ENCODE measurements at places on chromosomes 11 and 22.

- no peak for DNase-seq
These were observed 21.8 kb upstream of the SLC25A18 start for GRCh38 chr22:17541476-17541875.

GRCh38 chr11:2133241-2134021 lies 5.8 kb downstream of the IGF2 start:
- no peak for DNase-seq

- DNase-seq: no peak
These were observed 168.7 kb downstream of the EFCAB6 start for GRCh38 chr22:43643387-43643786.

DNA sequence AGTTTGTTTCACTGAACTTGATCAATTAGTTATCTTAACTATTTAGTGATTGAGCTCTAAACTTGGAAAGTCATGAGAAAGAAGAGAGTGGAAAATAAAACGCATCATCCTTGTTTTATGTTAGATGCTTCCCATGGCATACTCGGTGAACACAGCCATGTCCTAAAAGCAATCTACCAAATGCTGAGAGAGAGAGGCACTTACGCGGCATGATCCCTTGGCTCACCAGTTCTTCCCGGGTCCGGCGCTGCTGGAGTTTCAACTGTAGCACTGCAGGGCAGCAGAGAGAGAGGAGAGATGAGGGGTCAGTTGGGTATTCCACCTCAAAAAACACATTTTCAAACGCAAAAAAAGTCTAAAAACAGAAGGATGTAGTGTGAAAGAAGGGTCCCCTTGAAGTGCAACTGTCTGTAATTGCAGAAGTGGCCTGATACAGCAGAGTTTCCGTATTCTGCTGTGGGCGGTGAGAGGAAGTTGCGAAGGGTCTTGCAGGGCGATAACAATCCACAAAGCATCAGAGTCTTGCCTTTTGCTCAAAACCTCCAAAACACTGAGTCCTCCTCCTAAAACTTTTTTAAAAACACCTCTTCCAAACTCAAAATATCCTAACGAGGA lies 92.7 kb downstream of the SGSM3 start:
- peak; percentile 62 for DNase-seq

GRCh38 chr22:46515208-46516111 lies 22.0 kb downstream of the CELSR1 start:
- DNase-seq: no peak

DNA sequence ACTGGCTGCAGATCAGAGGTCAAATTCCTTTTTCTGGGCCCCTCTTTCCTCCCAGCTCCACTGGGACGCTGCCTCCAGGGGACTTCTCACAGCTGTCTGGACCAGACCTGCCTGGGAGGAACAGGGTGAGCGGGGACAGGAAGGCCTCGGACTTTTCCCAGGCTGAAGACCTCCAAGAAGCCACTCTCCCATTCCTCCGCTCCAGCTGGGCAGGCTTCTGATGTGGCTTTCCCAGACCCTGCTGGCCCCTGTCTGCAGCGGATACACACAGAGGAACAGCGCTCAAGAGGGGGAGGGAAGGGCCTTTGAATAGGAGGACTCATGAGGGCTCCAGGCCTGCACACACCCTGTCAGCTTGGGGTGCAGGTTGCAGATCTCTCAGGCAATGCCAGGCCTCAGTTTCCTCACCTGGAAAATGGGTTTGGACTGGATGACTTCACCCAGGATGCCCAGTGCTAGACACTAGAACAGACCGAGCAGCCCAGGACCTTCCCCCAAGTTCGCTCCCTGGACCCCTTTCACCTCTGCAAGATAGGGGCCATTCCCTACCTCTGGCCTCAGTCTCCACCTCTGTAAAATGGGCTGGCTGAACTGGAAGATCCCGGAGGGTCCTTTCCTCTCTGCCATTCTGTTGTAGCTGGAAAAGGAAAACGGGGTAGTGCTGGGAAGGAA lies 36.6 kb downstream of the MB start:
- DNase-seq: no peak

DNA sequence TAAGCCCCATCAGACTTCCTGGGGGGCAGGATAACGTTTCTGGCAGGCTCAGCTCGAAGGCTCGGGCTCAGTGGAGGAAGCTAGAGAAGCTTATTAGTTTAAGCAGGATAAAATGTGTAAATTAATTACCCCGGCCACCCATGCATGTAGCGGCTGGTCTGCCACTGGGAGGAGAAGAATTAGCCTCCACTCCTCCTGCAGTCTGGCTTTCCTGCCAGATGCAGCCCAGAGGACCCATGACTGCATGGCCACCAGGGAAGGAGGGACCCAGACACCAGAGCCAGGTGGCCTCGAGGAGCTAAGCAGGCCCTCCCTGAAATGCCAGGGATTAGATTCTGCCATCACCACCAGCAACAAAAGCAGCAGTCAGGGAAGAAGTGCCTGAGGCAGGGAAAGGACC lies 32.3 kb downstream of the TRIM29 start:
- DNase-seq: no peak

DNA sequence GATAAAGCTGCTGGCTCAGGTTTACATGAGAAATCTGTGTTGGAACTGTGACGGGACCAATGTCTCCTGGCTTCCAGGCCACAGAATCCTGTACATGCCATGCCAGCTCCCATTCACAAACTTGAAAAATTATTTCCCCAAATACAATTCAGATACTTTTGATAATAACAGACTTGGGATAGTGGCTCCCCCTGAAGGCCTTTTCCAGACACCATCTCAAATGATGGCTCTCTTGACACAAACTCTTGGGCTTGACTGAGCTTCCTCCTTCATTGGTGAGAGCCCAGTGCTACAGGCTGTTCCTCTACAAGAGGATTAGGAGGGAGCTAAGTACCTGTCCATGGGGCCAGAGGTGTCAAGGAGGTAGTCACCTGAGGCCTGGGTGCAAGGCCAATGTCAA lies 104.7 kb upstream of the PAX6 start:
- DNase-seq: no peak

DNA sequence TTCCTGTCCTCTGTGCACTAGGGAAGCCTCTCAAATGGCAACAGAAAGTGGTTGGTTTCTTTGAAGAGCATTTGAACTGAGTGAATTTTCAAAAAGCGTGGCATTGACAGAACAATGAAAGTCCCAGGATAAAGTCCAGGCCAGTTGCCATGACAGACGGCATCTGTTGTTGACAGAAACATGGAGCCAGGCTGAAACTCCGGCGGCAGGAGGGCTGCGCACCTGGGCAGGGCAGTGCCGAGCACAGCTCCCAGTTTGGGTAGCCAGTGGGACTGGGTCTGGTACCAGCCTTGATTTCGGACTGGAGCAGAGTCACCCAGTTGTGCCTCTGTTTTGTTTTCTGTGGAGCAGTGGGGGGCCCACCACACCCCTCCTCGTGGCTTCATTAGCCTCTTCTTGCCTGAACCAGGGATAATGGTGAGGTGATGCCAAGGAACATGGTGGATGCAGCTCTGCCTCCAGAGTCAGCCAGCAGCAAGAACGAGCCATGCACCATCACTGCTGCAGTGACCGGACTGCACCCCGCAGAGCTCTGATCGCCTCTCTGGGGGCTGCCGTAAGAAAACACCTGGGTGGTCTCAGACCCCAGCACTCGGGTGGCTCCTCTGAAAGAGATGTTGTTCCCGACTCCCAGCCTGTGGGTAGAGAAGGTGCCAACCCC lies 9.8 kb upstream of the SEPTIN5 start:
- no peak for DNase-seq

- no peak for DNase-seq
These were observed 18.7 kb downstream of the EHF start for GRCh38 chr11:34639545-34639944.

DNA sequence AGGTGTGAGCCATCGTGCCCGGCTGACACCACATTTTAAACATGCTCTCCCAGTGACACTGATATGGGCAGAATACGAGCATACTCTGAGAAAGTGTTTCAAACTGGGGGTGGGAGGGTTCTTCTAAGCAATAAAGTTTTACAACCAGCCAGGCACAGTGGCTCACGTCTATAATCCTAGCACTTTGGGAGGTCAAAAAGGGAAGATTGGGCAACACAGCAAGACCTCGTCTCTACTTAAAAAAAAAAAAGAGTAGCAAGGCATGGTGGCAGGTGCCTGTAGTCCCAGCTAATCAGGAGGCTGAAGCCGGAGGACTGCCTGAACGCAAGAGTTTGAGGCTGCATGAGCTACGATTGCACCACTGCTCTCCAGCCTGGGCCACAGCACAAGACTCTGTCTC lies 2.2 kb downstream of the GANAB start:
- DNase-seq: no peak

- no peak for DNase-seq
These were observed 3.2 kb upstream of the GNAZ start for GRCh38 chr22:23067023-23067650.

- no peak for DNase-seq
These were observed 174.2 kb upstream of the NCAM1 start for GRCh38 chr11:112786886-112787530.

- DNase-seq: peak; percentile 46
These were observed 14.5 kb upstream of the MB start for GRCh38 chr22:35631597-35631996.

DNA sequence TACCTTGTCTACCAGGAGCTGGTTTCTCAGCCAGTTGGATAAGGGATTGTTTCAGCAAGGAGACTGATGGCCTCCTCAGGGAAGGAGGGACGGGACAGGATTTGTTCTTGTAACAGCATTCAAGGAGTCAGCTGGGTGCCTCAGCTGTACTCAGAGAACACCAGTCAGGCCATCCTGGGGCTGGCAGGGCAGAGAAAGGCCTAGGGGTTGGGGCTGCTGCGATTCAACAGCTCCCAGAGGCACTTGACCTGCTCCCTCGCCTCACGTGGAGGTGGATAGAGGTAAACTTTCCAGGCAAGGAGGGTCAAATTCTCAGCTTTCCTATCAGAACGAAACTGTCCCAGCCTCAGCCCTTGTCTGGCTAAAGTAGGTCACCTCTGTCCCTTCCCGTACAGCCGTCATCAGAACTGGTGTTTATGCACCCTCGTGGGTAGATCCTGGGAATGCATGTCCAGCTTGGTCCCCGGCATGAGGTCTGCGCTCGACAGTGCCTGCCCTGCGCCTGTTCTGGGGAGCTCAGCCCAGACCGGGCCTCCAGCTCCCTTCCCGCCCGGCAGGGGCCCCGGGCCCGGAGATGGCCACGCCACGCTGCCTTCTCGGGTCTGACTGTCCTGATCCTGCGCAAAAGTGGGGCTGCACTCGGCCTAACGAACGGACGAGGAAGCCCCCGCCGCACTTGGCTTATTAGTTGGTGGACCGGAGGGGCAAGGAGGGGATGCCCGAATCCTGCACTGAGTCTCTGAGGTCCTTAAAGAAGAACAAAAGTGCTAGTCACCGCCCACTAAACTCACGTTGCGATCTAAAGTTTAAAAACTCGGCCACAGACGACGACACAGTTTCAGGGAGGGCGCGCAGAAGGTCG lies 762 bp upstream of the CCDC134 start:
- no peak for DNase-seq

DNA sequence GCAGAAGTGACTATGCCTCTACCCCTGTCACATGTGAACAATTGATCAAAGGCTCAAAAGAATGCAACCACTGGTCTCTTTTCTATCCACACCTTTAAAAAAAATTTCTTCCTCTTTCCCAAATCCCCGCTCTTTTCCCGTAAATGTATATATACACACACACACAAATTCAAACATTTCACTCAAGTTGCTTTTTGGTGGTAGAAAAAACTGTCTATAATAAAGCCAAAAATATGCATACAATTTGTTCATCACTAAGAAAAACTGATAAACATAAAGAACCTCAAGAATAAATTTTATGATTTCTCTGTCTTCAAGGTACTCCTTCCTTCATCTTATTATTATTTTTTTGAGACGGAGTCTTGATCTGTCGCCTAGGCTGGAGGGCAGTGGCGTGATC lies 5.6 kb downstream of the SMC1B start:
- DNase-seq: no peak

- DNase-seq: no peak
These were observed 150.2 kb downstream of the BRD1 start for GRCh38 chr22:49677495-49677889.

DNA sequence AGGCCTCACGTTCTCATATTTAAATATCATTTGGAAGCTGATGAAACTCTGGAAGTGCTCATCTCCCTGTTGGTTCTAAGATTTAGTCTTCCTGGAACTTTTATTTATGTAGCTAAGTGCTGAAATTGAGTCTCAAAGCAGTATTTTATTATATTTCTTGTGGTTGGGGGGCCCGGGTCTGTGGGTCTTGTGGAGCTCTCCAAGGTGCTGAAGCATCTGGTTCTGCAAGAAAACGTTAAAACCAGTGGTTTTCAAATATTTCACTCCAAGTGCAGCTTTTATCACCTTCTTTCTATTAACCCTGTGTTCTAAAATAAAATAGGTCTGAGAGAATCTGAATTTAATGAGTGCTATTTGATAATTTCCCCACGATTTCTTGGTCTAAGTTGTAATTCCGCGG lies 1404.8 kb downstream of the TBC1D22A start:
- DNase-seq: no peak

DNA sequence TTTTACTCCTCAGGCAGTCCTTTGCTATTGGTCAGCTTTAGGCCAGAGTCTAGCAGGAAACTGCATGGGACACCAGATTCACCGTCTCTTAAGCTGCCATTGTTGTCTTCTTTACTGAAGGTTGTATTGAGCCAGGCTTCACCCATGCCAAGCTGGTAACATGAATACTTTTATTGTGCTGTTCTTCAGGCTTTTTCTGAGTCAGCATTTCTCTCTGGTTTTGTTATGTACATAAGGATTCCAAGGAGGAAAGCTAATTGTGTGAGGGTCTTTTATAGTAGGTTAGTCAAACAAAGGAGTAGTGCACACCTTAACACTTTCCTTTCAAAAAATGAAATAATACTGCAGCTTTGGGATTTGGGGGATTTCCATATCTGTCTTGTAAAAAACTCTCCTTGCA lies 252.8 kb downstream of the JRKL start:
- no peak for DNase-seq

DNA sequence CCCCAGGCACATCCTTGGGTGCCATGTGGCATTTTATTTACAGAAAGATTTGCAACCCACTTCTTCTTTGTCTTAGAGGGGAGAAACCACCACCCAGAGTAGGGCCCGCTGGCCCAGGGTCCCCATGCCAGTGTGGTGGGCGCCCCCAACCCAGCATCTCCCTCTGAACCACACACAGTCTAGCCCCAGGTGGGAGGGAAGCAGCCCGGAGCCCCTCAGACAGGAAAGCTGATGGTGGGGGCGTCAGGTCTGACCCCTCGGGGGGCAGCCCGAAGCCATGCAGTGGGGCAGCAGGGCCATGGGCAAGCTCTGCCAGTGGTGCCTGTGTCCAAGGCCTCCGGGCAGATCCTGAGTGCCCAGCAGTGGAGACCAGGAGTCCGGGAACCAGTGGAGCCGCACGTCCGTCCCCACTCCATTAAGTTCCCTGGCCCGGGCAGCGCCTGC lies 11.7 kb downstream of the TRPM5 start:
- DNase-seq: no peak

- peak; percentile 47 for DNase-seq
These were observed 541 bp downstream of the MICAL2 start for GRCh38 chr11:12110714-12111548.

Measured in stimulated activated naive CD8-positive, alpha-beta T cell treated with anti-CD3 and anti-CD28 coated beads, Interleukin-15, amount 100 ng/mL, for 72 hours (primary cell).